ENCODE measurements at places on chromosomes 5 and 9.

- DNase-seq, result no peak
Observed at GRCh38 chr5:179802207-179802883, 4.3 kb downstream of the MGAT4B start.

DNA sequence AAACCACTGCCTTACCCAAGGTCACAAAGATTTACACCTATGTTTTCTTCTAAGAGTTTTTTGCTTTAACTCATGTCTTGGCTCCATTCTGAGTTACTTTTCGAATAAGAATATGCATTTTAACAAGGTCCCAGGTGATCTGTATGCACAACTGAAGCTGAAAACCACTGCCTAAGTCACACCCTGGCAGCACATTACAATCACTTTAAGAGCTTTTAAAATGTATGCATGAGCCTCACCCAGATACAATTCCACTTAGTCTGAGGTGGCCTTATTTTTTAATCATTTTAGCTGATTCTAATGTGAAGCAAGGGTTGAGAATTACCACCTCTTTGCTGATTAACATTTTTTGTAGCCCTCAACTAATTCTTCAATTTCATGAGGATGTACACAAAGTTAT lies 29.5 kb downstream of the IDNK start:
- DNase-seq, result no peak

GRCh38 chr5:170097934-170098333 lies 7.8 kb upstream of the FOXI1 start:
- no peak for DNase-seq

GRCh38 chr9:92004045-92004392 lies 54.0 kb upstream of the ROR2 start:
- DNase-seq, result no peak

DNA sequence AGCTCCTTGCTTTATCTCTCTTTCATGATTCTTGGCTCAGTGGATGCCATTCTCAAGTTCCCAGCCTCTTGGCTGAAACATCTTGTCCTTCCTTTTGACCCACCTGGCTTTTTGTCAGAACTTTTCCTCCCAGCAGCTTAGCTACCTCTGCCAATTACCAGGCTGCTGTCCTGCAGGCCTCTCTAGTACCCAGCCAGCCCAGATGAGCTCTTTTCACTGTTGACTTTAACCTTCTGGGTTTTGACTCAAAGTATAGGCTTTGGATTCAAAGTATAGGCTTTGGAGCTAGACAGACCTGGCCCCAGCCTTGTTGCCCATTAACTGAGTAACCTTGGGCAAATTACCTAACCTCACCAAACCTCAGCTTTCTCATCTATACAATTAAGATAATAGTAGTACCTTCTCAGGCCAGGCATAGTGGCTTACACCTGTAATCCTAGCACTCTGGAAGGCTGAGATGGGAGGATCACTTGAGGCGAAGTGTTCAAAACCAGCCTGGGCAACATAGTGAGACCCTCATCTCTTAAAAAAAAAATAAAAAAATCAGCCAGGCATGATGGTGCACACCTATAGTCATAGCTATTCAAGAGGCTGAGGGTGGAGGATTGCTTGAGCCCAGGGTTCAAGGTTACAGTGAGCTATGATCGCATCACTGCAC lies 6.6 kb upstream of the TMEFF1 start:
- no peak for DNase-seq

DNA sequence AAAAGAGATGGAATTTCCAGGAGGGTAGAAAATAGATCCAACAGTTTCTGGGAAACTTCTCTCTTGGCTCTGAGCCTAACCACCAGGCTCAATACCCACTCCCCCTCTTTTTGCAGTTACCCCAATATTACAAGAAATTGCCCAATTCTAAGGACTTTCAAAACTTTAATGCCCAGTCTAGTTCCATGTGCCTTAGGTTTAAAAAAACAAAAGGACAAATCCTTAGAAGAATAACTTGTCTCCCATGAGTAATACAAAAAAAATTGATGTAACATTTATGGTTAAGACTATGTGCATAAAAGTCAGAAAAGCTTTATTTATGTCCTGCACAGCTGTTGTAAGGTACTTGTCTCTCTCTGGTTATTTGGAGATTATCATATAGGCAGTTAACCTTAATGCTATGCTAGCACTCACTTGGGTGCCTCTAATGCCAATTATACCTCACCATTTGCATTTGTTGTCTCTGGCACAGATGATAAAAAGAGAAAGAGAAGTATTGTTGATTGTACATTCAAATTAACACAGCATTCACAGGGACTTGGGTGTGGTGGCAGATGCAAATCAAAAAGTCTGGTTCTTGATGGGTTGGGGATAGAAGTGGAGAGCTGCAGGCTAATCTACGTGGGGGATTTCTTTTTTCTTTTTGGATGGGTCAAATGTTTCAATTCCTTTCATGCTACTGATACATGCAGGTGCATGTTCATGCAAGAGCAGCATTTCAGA lies 159.4 kb downstream of the PIK3R1 start:
- no peak for DNase-seq

DNA sequence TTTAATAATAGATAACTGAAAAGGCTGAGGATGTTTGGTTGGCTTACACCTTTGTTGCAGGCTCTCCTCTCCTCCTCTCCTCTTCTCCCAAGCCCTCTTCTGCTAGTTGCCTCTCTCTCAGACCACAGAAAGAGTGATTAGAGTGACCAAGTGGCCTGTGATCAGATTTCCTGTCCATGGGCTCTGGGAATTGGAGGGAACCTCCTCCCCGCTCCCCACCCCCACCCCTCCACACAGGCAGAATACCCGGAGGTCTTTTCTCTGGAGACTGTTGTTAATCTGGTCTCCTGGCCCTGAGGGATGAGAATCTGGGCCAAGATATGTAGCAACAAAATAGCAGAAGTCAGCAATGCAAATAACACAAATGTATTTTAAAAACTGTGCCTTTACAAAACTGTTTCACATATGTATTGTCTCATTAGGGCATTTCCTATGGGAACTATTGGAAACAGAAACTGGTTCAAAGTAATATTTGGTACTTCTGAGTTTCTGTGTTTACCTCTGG lies 361.3 kb downstream of the NR2F1-AS1 start:
- DNase-seq, result no peak

DNA sequence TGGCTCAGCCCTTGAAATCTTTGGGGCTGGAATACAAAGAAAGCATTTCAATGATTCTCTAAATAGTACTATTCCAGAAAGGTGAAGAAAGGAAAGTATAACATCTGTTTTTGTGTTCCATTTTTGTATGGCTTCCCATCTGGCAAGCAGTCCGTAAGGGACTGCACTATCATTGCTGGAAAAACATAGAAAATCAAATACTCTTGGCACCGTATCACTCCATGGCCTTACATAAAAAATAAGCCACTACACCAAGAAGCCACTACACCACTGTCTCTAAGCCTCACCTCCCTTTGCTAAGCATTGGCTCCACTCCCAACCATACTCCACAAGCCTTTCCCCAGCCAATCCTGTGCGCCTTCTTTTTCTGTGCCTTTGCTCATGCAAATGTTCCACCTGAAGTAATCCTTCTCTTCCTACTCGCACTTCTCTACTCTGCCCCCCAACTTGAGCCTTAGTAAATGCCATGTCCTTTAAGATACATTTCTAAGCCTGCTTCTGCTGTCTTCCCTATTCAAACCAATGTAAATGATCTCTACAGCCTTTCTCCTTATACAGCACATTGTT lies 454.6 kb upstream of the TUSC1 start:
- DNase-seq, result no peak

- no peak for DNase-seq
Observed at GRCh38 chr5:17426104-17426749, 71.8 kb upstream of the TAF11L2 start.

DNA sequence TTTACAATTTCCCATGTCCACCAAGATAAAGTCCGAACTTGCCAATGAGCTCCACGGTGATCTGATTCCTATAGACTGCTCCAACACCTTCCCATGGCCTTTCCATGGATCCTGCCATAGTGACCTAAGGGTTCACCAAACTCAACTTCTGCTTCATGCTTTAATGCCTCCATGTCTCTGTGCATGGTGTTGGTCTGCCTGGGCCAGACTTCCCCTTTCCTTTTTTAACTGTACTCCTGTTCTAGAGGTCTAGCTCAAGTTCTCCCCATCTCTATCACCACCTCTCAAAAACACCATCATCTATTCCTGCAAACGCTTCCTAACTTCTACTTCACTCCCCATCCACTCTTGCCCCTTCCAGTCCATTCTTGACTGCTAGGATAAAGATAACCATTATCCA lies 14.8 kb upstream of the SMARCA2 start:
- DNase-seq, result no peak

DNA sequence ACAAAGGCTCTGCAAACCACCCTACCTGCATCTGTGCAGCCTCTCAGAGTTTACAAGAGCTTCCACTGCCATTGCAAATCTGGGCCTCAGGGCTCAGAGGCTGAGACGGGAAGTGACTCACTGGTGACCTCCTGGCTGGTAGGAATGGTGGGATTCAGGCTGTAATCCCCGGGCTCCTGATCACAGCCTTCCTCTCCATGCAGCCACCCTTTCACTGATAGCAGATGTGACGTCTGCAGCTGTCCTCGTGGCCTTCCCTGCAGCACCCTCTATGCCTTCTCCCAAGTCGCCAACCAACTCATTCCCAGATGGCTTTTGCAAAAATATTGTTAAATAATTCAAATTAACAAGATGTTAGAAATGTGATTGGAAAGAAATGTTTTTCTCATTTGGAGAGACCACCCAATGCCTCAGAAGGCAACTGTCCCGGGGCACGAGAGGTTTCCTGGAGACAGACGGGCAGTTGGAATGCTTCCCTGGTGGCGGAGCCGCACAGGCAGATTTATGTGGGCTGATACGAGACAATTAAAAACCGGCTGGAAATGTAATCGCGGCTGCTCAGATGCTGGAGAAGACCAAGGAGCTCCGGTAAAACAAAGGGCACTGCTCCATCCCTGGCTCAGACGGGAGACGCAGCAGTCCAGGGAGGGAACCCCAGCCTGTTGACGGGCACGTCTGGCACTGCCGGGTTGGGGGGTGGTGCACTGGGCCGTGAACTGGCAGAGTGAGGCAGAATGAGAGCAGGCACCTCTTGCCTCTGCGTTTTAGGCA lies 34.4 kb upstream of the SLC25A51 start:
- no peak for DNase-seq

Measured in effector CD4-positive, alpha-beta T cell (primary cell).